ENCODE measurements at places on chromosomes 2 and 18.

- no peak for DNase-seq
Measured at GRCh38 chr2:128986026-128986715, 667.5 kb upstream of the HS6ST1 start.

GRCh38 chr2:133640103-133640502 lies 71.8 kb upstream of the NCKAP5 start:
- no peak for DNase-seq

GRCh38 chr2:59806486-59806885 lies 747.0 kb downstream of the BCL11A start:
- no peak for DNase-seq

GRCh38 chr18:49435170-49435569 lies 25.3 kb downstream of the DYM start:
- DNase-seq, result no peak

- no peak for DNase-seq
Measured at GRCh38 chr2:198347349-198347748, 543.0 kb downstream of the PLCL1 start.

GRCh38 chr2:21415234-21415633 lies 291.5 kb downstream of the TDRD15 start:
- DNase-seq, result no peak
